ENCODE measurements at places on chromosomes 2 and 18. TPM values are rescaled to one million over a fixed set of nuclear protein-coding genes. Genes with fewer than 3 reads are reported as not detected.

CNDP1 gene
- total RNA-seq: not detected

RNF152 gene
- 83.6 TPM for total RNA-seq

OXER1 gene
- total RNA-seq: not detected

MSGN1 gene
- not detected for total RNA-seq

REG3G gene
- total RNA-seq: not detected

SULT1C2 gene
- not detected for total RNA-seq

MRO gene
- not detected for total RNA-seq

CLEC4F gene
- total RNA-seq: 0.13 TPM

- DNase-seq: no peak
These were observed 243.8 kb downstream of the DLGAP1 start for GRCh38 chr18:4211111-4211837.

- no peak for DNase-seq
These were observed 1.1 kb upstream of the SALL3 start for GRCh38 chr18:78978349-78979055.

DNA sequence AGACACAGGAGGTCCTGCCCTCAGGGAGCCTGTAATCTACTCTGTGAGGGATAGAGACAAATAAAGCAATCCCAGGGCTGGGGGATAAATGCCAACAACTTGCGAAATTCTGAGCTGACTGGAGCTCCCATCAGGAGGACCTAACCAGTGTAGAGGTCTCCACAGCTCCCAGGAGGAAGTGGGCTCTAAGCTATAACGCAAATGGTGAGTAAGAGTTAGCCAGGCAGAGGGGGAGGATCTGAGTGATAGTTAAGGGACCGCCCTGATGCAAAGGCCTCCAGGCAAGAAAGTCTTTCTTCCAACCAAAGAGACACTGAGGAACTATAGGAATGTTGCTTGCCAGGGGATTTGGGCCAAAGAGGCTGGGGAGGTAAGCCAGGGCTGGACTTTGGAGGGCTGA, 16.0 kb upstream of the ZNF532 start:
- no peak for DNase-seq

- no peak for DNase-seq
These were observed 20.0 kb downstream of the FBXO48 start for GRCh38 chr2:68447118-68447517.

GRCh38 chr2:237213315-237214022, 127.8 kb downstream of the COPS8 start:
- DNase-seq: no peak

DNA sequence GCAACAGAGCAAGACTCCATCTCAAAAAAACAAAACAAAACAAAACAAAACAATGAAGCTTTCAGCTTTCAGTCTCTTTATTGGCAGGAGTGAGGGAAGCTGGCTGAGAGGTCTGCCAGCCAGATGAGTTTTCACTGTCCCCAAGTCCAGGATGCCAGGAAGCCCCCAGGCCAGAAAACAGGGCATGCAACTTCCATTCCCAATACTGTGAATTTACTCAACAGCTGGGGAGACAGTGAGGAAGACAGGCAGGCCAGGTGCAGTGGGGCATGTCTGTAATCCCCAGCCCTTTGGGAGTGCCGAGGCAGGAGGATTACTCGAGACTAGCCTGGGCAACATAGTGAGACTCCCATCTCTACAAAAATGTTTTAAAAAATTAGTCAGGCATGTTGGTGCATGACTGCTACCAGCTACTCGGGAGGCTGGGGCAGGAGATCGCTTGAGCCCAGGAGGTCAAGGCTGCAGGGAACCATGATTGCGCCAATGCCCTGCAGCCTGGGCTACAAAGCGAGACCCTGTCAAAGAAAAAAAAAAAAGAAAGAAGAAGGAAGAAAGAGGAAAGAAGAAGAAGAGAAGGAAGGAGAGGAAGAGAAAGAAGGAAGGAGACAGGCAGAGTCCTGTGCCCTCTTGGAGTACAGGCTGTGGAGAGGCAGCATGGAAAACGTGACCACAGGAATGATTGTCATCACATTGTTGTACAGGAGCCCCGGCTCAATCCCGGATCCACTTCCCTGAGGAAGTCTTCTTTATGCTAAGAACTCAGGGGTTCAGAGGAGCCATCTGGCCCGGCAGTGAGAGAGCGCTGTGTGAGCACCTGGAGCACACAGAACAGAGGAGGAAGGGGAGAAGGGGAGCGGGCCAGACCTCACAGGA, 29.2 kb upstream of the POMC start:
- DNase-seq: no peak

DNA sequence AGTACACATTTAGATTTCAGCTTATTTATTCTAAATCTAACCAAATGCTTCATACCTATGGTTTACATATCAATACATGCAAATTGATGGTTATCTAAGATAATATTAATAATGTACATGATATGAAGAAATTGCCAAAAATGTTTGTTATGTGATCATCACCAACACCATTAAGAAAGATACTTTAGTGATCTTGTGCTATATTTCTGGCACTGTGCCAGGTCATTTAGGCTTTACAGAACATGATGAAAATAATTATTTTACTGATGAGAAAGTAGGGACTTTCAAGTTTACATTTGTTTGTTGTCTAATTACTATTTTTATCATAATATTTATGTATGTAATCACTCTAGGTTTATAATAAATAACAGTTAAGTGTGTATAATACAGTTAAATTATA, 158.3 kb downstream of the GULP1 start:
- no peak for DNase-seq

DNA sequence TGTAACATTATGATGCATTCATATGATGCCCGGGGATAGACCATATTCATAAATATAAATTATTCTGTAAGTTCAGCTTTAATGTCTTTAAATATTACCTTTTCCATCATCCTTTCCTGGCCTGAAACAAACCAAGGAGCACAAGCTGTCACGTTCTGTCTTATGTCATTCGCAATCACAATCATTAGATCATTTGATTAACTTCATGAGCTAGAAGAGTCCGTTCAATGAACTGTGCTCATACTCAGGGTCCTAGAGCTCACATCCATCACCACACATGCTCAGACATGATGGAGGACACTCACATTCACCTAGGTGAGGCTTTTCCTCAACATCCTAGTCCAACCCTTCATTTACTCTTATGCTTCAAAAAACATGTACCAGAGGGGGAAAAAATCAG, 599.0 kb upstream of the ID2 start:
- DNase-seq: no peak

- DNase-seq: no peak
These were observed 275.3 kb upstream of the RAB12 start for GRCh38 chr18:8333961-8334360.

DNA sequence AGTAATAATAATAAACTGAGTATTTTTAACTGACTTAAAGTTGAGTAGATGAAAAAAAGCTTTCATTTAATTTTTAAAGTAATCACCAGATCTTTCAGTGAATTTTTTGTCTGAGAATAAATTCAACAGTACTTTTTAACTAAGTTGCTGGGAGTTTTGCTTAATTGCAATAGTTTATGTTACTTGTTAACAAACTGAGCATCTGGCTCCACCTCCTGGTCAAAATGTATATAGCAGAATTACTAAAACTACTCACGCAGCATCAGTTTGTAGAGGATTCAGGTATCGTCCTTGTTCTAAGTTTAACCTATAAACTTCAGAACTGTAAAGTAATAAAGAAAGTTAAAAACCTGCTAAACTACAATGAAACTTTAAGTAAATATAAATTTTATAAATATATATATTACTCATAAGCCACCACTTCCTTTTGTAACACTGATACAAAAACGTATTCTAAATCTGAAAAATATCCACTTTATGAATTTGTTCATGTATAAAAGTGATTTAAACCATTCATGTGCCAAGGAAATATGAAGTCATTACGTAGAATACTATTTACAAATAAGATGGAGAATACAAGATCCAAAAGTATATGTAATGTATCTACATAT, 21.3 kb downstream of the NOL10 start:
- peak; percentile 68 for DNase-seq

GRCh38 chr2:229330952-229331351, 59.9 kb upstream of the PID1 start:
- DNase-seq: no peak

DNA sequence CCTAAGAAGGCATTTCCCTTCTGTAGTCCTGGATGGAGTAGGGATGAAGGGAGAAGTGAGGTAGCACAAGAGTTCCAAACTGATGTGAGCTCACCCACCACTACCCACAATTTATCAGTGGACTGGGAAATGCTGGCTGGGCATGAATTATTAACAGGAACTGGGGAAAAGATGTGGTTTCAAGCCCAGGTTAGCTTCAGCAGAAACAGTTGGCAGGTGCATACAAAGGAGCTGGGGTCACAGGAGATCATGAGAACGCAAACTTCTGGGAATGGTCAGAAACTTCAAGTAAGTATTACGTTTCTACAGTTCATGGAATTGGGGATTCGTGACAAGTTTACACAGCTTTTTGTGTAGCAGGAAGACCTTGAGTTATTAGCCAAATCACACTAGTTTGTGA, 5.4 kb downstream of the CCDC141 start:
- no peak for DNase-seq

DNA sequence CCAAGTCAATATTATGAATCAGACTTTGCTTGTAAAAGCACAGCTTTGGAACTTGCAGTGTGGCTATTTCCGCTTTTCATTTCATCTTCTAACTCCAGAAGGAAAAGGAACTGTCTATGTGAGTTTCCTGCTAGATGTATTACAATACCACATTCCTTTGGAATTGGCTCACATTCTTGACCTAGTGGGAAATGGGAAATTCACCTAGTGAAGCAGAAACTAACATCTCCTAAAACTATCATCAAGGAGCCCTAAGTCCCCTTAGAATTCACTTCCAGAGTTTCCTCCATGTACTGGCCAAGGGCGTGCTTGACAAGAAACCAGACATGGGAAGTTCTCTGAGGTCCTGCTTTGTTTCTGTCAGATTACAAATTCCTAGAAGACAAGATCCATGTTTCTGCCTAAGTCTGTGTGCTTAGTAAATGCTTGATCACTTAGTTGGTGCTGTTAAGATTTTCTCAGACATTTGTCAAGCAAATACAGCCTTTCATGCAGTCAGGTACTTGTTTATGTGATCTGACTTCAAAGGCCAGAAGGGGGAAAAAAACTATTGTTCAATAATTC, 275.7 kb upstream of the FN1 start:
- peak; percentile 89 for DNase-seq

DNA sequence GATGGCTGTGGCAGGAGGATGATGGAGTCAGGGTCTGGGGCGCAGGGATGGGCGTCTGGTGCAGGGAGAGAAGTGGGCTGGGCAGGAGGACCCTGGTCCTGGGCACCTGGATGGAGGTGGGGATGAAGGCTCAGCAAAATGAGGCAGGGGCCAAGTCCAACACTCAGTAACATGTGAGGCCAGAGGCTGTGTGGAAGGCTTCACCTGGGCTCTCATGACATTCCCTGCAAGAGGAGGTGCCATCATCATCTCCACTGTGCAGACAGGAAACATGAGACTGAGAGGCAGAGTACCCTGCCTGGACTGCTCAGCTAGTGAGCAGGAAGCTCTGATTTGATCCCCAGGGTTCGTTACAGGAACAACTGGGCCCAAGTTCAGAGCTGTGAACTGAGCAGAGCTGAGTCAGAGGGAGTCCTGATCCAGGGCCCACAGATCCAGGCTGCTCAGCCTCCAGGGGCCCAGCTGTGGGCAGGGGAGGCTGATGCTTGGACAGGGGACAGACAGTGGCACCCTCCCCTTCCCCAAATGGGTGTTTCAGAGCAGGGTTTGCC, 36.9 kb downstream of the HJURP start:
- DNase-seq: no peak

GRCh38 chr18:36132756-36133155, 3.1 kb downstream of the ELP2 start:
- DNase-seq: no peak

DNA sequence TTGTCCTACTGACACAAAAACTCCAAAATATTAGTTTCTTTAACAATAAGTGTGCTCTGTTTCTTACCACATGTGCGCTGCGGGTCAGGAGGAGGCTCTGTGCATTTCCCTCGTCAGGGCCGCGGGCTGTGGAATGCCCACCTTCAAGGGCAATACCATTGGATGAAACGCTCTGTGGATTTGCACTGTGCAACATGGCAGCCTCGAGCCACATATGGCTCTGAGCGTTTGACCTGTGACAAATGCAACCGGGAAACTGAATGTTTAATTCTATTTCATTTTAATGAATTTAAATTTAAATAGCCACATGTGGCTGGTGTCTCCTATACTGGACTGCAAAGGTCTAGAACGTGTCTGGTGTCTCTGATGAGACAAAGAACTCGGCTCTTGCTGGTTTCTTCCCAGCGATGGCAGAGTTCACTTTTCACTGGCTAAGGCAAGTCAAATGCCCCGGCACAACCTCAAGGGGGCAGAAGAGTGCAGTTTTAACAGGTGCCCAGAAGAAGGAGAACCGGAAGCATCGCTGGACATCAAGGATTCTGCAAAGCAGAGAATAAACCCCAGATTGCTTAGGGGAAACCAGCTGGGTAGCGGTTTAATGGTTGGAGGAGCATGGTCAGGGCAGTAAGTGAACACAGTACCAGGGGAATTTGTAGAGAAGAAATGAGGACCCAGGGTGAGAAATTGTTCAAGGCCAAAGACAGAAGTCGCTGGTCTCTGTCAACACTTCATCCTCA, 37.0 kb upstream of the TMEM18 start:
- DNase-seq: peak; percentile 57

GRCh38 chr2:173511942-173512341, 157.3 kb downstream of the CDCA7 start:
- DNase-seq: no peak

GRCh38 chr18:3103576-3103975, 90.6 kb upstream of the LPIN2 start:
- peak; percentile 79 for DNase-seq

- no peak for DNase-seq
These were observed 61.3 kb downstream of the NEB start for GRCh38 chr2:151673016-151673415.

- DNase-seq: no peak
These were observed 29.7 kb downstream of the GNLY start for GRCh38 chr2:85723707-85724360.

DNA sequence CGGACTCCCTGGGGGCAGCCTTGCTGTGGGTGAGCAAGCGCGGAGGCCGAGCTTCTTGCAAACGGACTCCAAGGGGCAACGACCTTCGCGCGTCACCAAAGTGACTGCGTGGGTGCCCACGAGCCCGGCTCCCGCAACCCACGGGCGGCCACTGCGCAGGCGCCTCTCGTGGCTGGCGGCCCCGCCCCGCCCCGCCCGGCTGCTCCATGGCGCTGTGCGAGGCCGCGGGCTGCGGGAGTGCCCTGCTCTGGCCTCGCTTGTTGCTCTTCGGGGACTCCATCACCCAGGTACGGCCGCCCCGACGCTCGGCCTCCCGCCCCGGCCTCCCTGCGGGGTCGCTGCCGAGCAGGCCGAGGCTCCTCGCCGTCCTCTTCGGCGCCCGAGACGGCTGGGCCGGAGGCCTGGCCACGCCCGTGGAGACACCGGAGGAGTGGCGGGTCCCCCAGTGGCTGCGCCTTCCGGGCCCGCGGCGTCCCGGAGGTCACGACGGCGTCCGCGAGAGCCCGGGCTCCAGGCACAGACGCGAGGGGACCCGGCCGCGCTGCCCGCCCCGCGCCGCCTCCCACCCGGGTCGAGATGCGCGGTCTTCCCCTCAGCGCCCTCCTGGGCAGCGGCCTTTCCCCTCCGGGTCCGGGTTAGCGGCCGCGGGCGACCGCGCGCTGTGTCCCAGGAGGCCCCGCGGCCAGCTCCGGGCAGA, at the start of gene IAH1:
TSS of gene IAH1 (plus strand) at position 191 of the 697 bp plus-strand sequence. CDS start at position 207, 16 bp downstream.
- peak; percentile 43 for DNase-seq
